NCI-H2081 (cell line): ENCODE measurements at places on chromosomes 16 and 17.
A peak's percentile ranks its signal among the peaks of the same experiment; 100 is the strongest.

GRCh38 chr16:25031132-25031440, 15.9 kb upstream of the ARHGAP17 start:
- DNase-seq = no peak

- no peak for DNase-seq
Measured at GRCh38 chr17:2798678-2799077, 2.4 kb downstream of the RAP1GAP2 start.

DNA sequence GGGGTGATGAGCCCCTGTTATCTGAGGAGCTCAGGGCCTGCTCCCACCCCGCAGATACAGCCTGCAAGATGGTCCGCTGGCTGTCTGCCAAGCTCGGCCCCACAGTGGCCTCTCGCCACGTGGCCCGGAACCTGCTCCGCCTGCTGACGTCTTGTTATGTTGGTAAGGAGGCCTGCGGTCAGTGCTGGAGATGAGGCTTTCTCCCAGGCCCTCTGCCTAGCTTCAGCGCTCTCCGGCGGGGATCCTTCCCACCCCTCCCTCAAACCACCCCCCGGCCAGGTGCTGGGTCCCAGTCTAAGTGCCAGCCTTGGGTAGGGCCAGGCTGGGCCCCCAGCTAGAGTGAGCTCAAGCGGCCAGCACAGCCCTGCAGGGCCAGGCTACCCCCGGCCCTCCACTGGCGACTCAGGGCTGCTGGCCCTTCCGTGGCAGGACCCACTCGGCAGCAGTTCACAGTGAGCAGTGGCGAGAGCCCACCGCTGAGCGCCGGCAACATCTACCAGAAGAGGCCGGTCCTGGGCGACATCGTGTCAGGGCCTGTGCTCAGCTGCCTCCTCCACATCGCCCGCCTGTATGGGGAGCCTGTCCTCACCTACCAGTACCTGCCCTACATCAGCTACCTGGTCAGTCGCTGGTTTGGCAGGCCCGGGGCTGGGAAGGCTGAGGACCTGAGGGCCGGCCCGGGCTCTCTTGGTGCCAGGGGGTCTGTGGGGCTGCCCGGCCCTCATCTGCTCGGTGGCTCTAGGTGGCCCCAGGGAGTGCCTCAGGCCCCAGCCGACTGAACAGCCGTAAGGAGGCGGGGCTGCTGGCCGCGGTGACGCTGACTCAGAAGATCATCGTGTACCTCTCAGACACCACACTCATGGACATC, 6.1 kb downstream of the WDR81 start:
- DNase-seq = no peak

GRCh38 chr17:5705081-5705875, 121.0 kb upstream of the NLRP1 start:
- no peak for DNase-seq

DNA sequence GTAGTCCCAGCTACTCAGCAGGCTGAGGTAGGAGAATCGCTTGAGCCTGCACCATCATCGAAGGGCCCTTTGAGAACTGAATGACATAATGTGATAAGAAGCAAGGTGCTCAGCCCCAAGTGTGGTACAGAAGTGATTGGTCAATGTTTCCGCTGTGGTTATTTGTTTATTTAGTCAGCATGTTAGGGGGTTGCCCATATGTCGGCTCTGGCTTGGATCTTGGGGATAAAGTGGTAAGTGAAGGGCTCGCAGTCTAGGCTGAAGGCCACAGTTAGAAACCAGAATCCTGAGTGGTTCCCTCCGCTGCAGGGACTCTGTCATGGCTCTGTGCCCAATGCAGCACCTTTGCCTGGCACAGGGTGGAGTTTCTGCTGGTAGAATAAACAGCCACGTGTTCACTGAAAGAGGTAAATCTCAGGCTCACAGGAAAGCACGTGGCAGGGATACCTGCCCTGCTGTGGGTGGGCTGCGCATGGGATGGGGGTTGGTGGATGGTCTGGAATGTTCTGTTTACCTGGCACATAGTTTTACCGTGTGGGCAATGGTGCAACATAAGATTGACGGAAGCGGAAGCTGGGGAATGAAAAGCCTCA, 35.4 kb downstream of the SYT17 start:
- no peak for DNase-seq

GRCh38 chr17:9431620-9432019, 144.0 kb downstream of the STX8 start:
- DNase-seq = no peak

DNA sequence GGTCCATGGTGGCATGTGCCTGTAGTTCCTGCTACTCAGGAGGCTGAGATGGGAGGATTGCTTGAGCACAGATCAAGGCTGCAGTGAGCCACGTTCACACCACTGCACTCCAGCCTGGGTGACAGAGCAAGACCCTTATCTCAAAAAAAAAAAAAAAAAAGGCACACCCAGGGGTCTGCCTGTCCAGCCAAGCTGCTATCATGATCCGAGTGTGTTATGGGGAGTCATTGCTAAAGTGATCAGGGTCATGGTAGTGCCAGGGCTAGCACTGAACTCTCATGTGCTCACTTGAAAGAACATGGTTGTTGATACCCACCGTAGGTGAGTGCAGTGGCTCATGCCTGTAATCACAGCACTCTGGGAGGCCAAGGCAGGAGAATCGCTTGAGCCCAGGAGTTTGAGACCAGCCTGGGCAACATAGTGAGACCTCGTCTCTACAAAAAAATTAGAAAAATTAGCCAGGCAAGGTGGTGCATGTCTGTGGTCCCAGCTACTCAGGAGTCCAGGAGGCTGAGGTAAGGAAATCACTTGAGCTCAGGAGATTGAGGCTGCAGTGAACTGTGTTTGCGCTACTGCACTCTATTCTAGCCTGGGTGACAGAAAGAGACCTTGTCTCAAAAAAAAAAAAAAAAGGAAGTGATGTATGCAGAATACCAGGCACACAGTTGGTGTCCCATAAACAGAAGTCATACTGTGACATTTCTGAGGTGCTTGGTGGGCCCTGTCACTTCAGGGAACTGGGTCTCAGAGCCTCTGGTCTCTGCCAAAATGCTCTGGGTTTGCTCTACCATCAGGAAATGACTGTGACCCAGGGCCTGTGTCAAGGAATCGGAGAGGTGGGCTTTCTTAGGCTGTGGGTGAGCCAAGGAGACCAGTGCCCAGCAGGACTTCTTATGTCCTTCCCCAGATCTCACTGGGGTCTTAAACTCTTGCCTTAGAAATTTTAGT, 2.2 kb downstream of the PRM1 start:
- no peak for DNase-seq

GRCh38 chr17:47952171-47953021, 5.3 kb downstream of the PRR15L start:
- DNase-seq = no peak

GRCh38 chr16:70254180-70254964, 2.6 kb upstream of the EXOSC6 start:
- DNase-seq = no peak

DNA sequence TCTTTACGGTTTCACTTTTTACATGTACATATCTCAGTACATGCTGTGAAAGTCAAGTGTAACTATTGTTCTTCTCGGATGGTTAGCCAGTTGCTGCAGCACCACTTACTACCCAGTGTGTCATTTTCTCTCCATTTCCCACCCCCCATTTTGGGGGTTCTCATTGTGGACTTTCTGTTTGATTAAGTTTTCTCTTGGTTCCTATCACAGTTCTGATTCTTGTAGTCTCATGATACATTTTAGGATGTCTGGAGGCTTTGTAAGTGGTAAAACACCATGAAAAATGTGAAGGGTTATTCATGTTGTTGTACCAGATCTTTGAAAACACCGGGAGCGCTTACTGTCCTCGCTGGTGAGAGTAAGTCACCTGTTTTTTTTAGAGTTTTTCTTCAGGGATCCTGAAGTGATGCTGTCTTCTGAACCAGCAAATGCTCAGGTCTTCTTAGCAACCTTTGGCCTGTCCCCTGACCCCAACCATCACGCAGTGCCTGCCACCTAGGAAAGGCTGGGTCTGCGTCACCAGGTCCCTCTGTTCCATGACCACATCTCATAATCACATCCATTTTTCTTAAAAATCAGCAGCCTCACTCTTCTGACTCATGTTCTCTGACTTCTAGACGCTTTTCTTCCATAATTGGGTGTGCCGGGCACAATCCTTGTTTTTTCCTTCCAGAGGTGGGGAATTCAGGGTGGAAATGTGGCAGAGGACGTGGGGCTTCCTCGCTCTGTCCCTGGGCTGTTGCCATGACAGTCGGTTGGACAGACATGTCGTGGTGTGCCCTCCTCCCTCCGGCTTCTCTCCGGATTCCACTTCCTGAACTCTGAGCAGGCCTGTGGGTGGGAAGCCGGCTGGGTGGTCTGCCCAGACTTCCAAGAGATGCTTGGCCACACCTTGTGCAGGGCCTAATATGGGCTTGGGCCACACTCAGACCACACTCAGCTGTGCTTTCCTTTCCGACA, 102.6 kb downstream of the NTN1 start:
- no peak for DNase-seq

- DNase-seq = no peak
Measured at GRCh38 chr16:11871193-11871592, 19.9 kb upstream of the RSL1D1 start.

DNA sequence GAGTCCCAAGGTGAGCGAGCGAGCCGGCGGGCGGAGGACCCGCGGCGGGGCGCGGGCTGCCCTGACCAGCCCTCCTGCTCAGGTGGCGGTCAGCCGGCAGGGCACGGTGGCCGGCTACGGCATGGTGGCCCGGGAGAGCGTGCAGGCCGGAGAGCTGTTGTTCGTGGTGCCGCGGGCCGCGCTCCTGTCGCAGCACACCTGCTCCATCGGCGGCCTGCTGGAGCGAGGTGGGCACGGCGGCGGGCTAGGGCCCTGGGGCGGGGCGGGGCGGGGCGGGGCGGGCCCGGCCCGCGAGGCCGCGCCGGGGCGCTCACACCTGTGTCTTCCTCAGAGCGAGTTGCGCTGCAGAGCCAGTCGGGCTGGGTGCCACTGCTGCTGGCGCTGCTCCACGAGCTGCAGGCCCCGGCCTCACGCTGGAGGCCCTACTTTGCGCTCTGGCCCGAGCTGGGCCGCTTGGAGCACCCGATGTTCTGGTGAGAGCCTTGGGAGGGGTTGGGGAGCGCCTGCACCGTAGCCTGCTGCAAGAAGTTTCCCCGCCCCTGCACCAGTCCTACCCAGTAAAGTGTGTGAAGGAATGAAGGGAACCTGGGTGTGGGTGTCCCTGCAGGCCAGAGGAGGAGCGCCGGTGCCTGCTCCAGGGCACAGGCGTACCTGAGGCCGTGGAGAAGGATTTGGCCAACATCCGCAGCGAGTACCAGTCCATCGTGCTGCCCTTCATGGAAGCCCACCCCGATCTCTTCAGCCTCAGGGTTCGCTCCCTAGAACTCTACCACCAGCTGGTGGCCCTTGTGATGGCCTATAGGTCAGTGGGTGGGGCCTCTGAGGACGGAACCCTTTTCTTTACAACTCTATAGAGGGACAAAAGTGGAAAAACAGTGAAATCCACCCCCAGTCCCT, 802 bp downstream of the SETD6 start:
- peak; percentile 27 for DNase-seq

DNA sequence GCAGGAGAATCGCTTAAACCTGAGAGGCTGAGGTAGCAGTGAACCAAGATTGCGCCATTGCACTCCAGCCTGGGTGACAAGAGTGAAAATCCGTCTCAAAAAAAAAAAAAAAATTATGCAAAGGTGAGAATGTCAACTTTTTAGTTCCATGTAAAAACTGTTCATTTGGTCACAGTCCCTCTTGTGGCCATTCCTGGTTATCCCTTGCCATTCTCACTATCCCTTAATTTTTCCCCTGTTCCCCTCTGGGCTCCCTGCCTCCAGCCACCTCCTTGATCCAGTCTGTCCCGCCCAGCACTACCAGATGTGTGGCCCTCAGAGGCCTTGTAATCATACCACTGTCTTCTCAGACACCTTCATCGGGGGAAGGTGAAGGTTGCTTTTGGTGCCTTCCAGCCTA, 23.4 kb downstream of the DCAF7 start:
- DNase-seq = no peak

DNA sequence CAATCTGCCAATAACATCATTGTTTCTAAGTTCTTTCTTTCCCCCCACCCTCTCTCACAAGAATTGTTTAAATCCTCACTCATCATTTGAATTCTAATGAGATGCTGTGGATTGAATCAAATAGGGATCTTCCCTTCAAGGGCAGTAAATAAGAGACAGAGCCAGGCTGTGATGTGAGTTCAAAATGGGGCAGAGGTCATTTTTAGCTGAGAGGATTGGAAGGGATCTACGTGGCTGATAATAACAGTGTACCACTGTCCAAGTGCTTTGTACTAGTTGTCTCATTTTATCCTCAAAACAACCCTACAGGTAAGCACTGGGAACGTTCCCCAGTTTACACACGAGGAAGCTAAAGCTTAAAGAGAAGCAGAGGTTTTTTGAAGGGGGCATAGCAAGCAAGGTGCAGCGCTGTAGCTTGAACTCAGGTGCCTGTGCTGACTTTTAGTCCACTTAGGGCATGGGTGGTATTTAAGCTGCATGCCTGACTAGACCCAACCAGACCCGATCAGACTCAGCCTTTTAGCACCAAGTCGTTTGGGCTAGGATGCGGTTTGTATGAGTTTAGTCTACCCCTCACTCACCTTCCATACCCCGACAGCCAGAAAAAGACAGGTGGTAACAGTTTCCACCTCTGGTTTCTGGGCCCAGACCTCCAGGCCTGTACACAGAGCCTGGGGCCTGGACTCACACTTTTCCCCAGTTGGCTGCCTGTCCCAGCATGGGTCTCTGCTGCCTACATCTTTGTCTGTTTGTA, 39.2 kb upstream of the CCR7 start:
- DNase-seq = no peak

DNA sequence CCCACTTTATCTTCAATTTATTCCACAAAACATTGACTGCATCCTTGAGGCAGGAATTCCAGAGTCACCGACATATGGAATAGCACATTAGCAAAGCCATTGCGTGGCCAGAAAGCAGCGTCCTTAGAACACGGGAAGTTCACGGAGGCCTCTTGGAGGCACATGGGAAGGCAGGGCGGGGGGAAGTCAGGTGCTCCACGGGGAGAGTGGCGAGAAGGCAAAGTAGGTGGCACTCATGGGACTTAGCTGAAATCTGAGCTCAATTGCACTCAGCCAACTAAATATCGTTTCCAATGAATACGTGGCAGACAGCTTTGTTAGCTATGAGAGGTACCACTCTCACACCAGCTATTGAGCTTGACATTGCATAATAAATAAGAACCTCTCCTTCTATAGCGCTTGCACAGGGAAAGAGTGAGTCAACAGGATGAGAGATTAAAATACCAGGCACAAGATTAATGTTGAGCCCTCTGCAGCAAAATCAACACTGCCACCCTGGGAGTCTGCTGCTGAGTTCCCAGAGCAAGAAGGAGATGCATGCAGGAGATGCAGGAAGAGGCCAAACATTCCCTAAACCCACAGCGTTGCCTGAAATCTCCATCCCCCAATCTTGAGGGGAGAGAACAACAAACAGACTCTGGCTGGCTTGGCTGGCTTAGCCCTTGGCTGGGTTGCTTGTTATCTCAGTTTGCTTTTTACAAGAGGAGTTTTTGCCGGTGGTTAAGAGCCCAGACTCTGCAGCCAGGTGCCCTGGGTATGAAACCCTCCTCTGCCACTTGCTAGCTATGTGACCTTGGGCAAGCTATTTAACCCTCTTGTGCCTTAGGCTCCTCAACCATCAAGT, 28.8 kb downstream of the ABCC12 start:
- peak; percentile 10 for DNase-seq
